NCI-H1092 treated with DMSO at 0.1 percent for 48 hours (cell line): ENCODE measurements at places on chromosomes 1 and 21.

- peak; percentile 15 for DNase-seq
Measured at GRCh38 chr1:208159555-208160258, 84.5 kb downstream of the PLXNA2 start.

- DNase-seq = no peak
Measured at GRCh38 chr1:36573445-36573844, 90.7 kb upstream of the CSF3R start.

DNA sequence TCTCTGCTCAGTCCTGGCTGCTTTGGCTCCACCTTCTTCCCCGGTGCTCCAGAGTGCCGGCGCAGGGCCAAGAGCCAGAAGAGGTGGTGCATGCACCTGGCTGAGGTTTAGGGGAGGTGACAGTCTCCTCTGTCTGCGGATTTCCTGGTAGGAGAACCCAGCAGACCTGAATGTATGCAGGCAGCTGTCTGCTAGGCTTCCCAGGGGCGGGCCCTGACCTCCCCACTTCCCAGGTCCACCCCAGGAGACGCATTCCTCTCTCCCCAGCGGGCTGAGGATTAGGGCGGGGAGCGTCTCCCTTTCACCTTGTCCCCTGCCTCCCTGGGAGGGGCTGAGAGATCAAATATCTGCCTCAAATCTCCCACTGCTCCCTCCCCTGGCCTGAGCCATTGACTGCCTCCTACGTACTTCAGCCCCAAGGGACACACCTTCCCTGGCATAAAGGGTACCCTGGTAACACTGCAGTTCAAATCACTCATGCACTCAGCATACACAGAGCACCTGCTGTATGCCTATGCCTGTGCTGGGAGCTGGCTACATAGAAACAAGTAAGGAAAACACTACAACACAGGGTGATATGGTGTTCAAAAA is 27.5 kb downstream of the DMBX1 start:
- DNase-seq = peak; percentile 56

DNA sequence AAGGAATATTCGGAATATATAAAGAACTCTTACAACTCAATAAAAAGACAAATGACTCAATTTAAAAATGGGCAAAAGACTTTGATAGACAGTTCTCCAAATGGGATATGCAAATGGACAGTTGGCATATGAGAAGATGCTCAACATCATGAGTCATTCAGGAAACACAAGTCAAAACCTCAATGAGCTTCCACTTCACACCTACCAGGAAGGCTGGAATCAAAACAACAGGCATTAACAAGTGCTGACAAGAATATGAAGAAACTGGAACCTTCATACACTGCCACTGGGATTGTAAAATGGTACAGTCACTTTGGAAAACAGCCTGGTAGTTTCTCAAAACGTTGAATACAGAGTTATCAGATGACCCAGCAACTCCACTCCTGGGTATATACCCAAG is 17.2 kb downstream of the PGBD5 start:
- no peak for DNase-seq

- no peak for DNase-seq
Measured at GRCh38 chr21:36610201-36610600, 88.7 kb upstream of the SIM2 start.

GRCh38 chr1:55217226-55217986 is 2.2 kb upstream of the USP24 start:
- DNase-seq = no peak

DNA sequence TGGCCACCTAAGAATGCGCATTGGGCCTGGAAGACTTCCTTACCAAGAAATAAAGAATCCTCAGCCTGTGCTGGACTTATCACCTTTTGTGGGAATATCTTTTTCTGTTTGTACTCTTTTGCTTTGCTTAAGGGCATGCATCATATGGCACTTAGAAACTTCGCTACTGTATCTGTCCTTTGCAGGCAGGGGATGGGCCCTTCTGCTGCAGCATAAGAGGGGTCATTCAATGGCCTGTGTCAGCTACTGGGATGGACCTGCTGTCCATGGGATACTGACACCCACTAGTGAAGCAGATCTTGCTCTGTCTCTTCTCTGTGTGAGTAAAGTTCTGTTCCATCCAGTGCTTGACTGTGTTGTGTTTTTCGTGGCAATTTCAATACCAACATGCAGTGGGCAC is 239.0 kb upstream of the JUN start:
- DNase-seq = no peak
